Fibroblast of the conjunctiva (primary cell): ENCODE measurements at places on chromosomes 6 and 20.

GRCh38 chr6:52361945-52362442 is at the start of gene PAQR8:
PAQR8 (plus strand) TSS chr6:52362151; CDS start chr6:52403214, 41,063 bp downstream.
- no peak for DNase-seq

DNA sequence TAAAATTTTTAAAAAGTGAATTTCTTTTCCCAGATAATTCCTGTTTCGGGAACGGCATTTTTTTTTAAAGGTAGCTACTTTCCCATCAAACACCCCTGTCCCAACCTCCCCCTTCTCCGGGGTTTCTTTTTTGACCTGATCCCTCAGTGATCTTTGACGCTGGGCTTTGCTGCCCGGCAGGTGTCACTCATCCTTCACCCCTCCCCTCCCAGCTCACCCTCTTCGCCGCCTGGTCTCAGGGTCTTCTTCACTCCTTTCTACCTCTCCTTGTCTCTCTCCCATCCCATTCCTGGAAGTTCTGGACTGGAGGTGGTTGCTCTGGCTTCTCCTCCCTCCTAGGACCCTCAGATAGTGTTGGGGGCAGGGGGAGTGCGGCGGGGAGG is 329 bp upstream of the GPR6 start:
- DNase-seq, result no peak

DNA sequence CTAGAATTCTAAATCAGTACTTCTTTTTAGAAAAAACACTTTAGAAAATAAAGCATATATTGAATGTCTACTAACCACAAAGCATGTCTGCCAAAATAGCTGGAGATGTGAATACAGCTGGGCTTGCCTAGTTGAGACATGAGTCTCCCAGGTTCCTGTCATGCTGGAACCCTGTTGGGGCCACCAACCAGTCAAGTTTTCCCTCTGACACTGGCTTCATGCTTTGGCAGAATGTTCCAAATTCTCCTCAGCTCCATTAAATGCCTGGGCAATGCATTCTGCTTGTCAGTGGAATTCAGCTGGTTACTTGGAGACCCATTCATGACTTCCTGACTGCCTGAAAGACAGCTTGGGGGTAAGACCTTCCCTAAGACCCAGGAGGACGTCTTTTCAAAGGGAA is 87.2 kb downstream of the PRND start:
- DNase-seq, result no peak

- DNase-seq, result no peak
These were observed 241.0 kb downstream of the MYLK4 start for GRCh38 chr6:2509711-2510110.

GRCh38 chr6:10210052-10210451 is 204.8 kb downstream of the TFAP2A start:
- DNase-seq, result no peak

DNA sequence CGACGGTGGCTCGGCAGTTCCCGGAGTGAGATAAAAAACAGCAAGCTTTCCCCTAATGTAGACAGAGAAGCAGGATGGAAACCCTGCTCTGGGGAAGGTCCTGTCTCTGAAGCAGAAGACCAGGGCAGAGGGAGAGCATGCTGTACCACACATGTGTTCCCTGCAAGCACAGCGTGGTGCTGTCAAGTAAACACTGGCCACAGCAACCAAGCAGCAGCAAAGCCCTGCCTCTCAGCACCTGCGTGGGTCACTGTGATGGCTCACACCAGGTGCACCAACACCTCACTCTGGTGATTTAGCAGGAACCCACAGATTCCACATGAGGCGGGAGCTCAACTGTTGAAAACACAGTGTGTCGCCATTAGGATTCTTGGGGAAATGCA is 65.2 kb upstream of the TXNDC5 start:
- no peak for DNase-seq

- no peak for DNase-seq
These were observed 2.8 kb downstream of the CCN5 start for GRCh38 chr20:44717986-44718385.

GRCh38 chr6:90758741-90759140 is 171.9 kb upstream of the MAP3K7 start:
- DNase-seq, result no peak

DNA sequence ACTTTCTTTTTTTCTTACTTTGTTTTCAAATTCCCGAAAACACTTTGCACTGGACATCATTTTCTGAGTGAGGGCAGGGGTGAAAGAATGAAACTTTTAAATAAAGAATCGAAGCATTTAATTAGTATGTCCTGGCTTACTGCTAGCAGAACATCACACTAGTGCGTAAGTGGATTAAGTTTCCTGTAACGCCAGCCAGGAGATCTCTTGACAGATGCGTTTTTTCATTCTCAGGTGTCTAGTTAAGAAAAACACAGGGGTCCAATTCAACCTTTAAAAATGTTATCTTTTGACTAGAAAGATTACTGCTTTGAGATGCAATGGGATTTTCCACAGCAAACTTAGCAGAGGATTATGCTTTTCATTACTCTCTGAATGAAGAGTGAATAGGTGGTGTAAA is 858.8 kb upstream of the EPHA7 start:
- DNase-seq, result no peak

- peak; percentile 89 for DNase-seq
These were observed 231.5 kb upstream of the SUPT3H start for GRCh38 chr6:45609141-45609638.

DNA sequence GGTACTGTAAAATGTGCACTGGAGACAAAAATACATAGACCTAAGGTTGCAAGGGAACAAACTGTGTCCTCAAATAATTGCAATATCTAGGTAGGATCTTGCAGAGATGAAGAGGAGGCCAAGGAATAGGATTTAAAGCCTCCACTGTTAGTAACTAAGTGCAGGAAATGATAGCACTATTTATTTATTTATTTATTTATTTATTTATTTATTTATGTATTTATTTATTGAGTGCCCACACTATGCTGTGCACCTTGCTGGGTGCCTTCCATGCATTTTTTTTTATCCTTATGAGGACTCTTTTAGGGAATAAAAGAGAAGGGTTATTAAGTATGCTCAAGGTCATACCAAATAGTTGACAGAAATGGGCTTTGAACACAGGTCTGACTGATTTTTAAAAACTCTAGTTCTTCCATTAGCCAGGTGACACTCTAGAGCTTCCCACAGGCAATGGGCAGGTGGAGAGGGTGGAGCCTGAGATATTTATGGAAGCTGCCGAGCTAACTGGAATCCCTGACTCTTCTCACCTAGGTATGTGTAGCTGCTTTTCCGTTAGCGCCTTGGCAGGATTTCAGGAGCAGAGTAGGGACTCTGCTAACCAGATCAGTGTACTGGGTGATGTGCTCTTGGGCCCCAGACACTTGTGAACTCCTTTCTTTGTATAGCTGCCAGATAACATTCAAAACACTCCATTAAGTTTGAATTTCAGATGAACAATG is 12.8 kb upstream of the NUP153 start:
- no peak for DNase-seq

- no peak for DNase-seq
These were observed 9.0 kb upstream of the MRPS10 start for GRCh38 chr6:42226645-42227143.

- no peak for DNase-seq
These were observed 73.4 kb upstream of the TAB2 start for GRCh38 chr6:149244105-149244504.

- no peak for DNase-seq
These were observed 206.3 kb downstream of the PREX1 start for GRCh38 chr20:48621376-48622078.

DNA sequence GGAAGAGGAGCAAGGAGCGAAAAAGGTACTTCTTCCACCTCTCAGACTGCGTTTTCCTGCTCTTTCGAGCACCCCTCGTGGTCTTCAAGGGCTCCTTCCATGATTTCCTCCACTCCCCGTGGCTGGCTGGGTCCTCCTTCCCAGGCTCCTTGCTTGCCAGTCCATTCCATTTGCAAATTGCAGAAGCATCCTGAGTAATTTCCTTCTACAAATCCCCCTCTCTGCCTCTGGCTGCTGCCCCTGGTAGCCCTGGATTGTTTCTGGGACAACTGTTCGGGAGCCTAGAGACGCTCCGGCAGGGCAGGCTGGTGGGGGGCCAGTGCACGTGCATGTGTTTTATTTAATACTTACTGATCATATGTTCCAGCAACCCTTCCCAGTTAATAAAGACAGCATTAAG is 173.1 kb downstream of the ZMYND8 start:
- DNase-seq, result no peak

DNA sequence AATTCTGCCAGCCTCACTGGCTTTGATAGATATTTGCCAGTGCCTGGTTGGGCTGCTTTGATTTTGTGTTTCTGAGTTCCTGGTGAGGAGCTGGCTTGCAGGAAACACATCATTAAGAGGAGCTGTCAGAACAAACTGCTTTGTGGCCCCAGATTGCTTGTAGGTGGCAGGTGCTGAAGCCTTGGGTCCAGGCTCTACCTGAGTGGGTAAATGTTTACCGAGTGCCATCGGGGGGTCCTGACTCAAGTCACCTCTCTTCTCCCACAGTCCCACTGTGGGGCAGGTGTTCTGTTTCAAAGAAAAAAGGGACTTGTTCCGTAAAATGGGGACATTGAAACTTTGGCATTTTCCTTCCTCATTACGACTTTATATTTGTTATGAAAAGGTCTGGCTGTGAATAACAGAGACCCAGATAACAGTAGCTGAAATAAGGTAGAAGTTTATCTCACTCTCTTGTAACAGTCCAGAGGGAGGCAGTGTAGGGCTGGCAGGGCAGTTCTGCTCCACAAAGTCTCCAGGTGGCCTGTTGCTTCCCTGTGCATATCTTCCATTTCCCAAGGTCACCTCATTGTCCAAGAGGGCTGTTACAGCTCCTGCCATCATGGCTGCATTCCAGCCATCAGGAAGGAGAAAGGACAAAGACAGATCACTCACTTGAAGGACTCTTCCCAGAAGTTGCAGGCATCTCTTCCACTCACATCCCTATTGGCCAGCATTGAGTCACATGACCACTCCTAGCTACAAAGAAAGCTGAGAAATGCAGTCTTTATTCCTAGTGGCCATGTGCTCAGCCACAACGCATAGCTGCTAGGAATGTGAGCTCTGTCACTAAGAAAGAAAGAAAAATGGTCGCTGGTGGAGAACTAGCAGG is 149.9 kb upstream of the KCNG1 start:
- no peak for DNase-seq

- no peak for DNase-seq
These were observed 26.7 kb downstream of the RALGAPB start for GRCh38 chr20:38499366-38499765.

DNA sequence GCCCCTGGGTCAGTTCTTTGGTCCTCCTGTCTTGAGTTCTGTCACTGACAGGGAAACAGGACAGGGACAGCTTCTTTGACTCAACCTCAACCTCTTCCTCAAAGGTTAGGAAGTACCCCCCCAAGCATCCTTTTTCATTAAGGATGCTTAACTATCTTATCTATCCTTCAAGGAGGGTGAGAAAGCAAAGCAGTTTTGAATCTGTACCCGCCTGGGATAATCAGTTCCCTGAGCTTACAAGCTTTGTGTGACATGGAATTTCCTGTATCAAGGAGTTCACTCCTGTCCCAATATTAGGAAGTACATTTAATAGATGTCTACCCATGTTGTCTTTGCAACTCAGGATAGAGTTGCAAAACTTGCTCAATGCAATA is 31.1 kb upstream of the PIM1 start:
- DNase-seq, result no peak

DNA sequence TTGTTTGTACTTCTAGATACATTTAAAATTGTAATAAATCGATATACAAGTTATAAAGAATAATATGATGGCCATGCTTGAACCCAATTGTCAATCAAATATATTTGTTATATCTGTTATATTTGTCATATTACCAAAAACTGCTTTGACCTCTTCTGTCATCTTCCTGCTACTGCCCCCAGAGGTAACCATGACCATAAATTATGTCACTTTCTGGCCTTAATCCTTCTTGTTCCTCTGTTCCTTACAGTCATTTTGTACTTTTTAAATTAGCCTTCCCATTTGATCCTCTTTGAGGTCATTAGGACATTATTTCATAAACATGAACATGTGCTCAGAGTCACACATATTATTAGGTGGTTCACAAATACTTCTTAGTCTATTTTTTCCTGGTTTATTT is 124.7 kb downstream of the HFE start:
- DNase-seq, result no peak

GRCh38 chr20:38645980-38646858 is 44.6 kb downstream of the ARHGAP40 start:
- peak; percentile 37 for DNase-seq

- DNase-seq, result no peak
These were observed 46.3 kb downstream of the MCM8 start for GRCh38 chr20:5996765-5997164.

DNA sequence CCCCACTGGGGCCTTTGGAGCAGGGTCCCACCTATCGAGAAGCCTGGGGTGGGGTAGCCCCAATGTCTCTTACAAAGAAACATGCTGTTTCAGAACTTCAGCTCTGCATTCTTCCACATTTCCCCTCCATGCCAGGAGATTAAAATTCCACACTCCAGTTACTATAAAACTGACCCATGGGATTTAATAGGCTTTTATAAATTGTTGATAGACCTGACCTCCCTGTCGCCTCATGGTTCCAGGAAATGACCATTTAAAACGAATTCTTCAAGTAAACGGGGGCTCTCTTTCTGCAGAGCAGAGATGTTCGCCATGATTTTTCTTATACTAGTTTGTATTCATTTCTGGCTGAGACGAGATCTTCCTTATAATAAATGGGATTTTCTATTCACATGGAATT is 19.3 kb downstream of the RIN2 start:
- no peak for DNase-seq

DNA sequence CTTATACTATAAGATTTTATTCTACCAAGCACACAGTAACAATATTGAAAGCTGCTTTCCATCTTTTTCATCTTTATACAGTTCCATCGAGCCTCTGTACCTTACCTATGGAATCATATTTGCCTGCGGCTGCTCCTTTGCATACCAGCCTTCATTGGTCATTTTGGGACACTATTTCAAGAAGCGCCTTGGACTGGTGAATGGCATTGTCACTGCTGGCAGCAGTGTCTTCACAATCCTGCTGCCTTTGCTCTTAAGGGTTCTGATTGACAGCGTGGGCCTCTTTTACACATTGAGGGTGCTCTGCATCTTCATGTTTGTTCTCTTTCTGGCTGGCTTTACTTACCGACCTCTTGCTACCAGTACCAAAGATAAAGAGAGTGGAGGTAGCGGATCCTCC is 89.8 kb downstream of the SLC16A10 start:
- no peak for DNase-seq

DNA sequence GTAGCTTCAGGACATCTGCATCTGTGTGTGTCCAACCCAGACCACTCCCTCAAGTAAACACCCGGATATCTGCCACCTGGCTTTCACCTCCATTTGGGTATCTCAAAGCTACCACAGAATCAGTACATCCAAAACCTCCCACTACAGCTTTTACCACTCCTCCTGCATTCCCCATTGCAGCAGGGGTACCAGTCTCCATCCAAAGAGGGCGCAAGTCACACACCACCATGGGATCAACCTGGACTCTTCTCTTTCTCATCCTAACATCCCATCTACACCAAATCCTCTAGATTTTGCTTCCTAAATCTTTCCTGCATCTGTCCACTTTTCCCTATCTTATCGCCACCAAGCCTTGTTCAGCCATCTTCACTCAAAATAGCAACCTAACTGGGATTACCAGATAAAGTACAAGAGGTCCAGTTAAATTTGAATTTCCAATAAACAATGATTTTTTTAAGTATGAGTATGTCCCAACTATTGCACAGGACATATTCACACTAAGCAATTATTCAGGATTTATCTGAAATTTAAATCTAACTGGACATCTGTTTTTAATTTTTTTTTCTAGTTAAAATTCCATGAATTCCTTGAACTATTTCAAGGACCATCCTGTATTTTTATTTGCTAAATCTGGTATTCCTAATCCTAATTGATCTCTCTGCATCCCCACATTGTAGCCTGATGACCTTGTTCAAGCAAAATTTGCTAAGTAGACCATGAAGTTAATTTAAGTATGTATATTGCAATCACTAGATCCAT is 164.3 kb upstream of the MLN start:
- DNase-seq, result no peak

- no peak for DNase-seq
These were observed 14.0 kb downstream of the SLC17A9 start for GRCh38 chr20:62966212-62967148.
